Suppressor macrophage (primary cell): ENCODE measurements at places on chromosomes 13 and 19.

- no peak for DNase-seq
Observed at GRCh38 chr19:29781386-29782259, 30.2 kb upstream of the CCNE1 start.

GRCh38 chr19:46951171-46951986 lies 68.3 kb upstream of the NPAS1 start:
- DNase-seq: no peak

GRCh38 chr13:30169442-30169841 lies 137.9 kb downstream of the KATNAL1 start:
- no peak for DNase-seq

DNA sequence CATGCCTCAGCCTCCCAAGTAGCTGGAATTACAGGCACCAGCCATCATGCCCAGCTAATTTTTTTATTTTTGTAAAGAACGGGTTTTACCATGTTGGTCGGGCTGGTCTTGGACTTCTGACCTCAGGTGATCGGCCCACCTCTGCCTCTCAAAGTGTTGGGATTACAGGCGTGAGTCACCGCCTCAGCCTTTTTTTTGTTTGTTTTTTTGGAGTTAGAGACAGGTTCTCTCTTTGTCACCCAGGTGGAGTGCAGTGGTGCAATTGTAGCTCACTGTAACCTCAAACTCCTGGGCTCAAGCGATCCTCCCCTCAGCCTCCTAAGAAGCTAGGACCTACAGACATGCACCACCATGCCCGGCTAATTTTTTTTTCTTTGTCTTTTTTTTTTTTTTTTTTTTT lies 15.6 kb upstream of the NOTCH3 start:
- DNase-seq: no peak
